ENCODE measurements at places on chromosomes 11 and 22. TPM values are rescaled to one million over a fixed set of nuclear protein-coding genes. Genes with fewer than 3 reads are reported as not detected.

OR52I2 gene
- not detected for total RNA-seq

DNA sequence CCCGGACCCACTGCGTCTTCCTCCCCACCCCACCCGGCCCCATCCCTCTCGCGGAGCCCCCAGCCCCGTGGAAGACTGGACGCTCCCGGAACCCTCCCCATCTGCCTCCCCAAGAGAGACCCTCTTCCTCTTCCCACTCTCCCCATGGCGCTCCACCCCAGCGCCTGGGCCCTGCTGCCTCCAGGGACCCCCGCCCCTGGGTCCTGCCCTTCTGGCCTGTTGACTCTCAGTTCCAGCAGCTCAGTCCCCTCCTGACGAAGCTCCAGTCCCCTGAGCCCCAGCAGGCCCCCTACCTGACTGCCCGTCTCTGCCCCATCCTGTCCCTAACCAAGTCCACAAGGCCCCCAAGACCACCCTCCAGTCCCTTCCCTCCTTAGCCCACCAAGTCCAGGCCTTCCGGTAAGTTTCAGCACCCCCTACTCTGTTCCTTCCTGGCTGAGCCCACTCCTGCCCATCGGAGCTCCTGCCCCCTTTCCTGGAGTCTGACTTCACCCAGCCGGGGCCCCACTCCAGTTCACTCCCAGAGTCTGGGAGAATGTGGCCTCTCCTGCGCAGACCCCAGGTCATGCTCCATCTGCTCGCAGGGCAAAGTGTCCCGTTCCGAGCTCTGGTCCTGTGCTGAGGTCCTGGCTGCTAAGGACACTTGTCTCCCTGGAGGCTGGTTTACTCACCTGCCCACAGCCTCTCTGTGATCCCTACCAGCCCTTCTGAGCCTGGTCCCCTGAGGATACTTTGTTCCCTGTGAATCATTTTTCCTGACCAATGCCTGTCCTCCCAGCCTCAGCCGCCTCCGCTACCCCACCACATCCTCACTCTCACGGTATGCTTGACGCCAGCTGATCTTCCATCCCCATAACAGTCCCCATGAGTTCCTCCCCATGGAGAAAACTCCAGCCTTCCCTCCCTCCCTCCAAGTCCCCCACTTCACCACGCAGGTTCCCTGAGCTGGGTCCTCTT, 722 bp downstream of the IFITM10 start:
- peak; percentile 96 for DNase-seq

DNA sequence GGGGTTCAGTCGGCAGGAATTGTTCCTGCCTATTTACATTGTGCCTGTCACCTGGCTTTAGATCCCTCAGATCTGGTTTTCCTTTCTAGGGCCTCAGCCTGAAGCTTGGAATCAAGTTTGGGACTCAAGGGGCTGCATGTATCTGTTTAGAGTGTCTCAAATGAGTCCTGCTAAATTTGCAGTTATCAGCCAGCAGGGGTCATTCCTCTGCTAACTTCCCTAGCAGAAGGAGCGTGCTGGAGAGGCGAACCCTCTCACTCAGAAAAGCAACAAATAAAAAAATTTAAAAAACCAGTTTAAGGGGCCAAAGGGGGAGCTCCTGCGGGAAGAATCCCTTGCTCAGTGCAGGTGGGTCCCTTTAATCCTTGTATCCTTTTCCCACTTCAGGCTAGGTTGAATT, 1220.2 kb downstream of the JRKL start:
- DNase-seq: no peak

DDT gene
- 133 TPM for total RNA-seq

TBCEL gene
- 13.8 TPM for total RNA-seq

- DNase-seq: peak; percentile 98
These were observed 103.8 kb downstream of the FAM168A start for GRCh38 chr11:73493956-73494598.

KBTBD4 gene
- total RNA-seq: 26.0 TPM

GRCh38 chr11:66857234-66857926, 516 bp downstream of the LRFN4 start:
- no peak for DNase-seq

PIH1D2 gene
- 1.9 TPM for total RNA-seq

- peak; percentile 12 for DNase-seq
These were observed 120.4 kb upstream of the TTC12 start for GRCh38 chr11:113193946-113194345.

KCNJ1 gene
- not detected for total RNA-seq

DNA sequence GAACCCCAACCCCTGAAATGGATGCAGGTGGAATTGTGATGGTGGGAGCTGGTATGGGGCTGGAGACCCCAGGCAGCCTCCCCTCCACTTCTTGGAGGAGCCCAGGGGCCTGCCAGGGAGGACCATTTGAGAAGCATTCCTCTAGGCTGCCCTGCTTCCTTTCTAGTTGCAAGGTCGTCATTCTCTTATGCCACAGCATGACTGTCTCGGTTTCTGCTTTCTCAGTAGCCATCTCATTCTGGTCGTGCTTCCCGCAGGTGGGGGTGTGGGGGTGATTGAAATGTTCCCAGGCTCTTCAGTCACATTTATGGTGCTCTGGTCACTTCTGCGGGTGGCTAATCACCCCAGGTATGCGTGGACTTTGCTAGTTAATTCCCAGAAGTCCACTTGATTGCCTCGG, 223.7 kb upstream of the TBCEL start:
- DNase-seq: peak; percentile 19

GRCh38 chr22:17402293-17402692, 33.0 kb downstream of the CECR2 start:
- no peak for DNase-seq

DNA sequence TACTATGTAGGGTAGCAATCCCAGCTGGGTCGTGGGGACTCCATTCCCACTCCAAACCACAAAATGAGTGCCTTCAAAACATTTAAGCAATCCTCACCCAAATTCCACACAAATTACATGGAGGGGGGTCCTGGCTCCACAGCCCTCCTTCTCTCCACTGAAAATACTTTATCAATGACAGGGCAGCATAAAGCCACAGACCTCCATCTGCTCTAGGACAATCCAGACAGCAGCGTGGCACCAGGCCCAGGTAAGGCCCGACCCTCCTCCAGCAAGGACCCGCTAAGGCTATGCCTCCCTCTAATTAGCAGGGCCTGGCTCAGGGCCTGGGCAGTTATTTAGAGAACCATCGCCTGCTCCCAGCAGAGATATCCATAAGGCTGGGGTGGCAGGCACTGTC, at the start of gene PANX3:
Gene PANX3, plus strand, starts transcription at position 365 of the 400 bp plus-strand sequence. CDS start 129 bp downstream, outside the sequence.
- no peak for DNase-seq

ART1 gene
- not detected for total RNA-seq

- no peak for DNase-seq
These were observed 3.2 kb upstream of the PTDSS2 start for GRCh38 chr11:446891-447290.

- peak; percentile 8 for DNase-seq
These were observed 139.0 kb downstream of the UVRAG start for GRCh38 chr11:75954039-75954438.

DNA sequence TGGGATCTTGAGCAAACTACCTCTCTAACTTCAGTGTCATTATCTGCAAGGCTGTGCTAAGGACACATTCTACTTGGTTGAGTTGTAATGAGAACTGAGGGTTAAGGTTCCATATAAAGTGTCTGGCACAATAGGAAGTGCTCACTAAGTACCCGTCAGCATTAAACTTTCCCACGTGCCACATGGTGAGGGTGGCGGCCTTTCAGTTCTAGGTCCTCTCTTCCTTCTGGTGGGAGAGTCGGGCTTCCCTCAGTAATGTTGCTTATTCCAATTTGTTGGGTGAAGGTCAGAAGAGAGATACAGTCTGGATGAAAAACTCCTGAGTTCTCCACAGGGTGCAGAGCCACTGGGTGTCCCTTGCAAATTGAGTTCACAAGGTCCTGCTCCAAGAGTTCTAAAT, 4.6 kb upstream of the CD6 start:
- DNase-seq: no peak

DNA sequence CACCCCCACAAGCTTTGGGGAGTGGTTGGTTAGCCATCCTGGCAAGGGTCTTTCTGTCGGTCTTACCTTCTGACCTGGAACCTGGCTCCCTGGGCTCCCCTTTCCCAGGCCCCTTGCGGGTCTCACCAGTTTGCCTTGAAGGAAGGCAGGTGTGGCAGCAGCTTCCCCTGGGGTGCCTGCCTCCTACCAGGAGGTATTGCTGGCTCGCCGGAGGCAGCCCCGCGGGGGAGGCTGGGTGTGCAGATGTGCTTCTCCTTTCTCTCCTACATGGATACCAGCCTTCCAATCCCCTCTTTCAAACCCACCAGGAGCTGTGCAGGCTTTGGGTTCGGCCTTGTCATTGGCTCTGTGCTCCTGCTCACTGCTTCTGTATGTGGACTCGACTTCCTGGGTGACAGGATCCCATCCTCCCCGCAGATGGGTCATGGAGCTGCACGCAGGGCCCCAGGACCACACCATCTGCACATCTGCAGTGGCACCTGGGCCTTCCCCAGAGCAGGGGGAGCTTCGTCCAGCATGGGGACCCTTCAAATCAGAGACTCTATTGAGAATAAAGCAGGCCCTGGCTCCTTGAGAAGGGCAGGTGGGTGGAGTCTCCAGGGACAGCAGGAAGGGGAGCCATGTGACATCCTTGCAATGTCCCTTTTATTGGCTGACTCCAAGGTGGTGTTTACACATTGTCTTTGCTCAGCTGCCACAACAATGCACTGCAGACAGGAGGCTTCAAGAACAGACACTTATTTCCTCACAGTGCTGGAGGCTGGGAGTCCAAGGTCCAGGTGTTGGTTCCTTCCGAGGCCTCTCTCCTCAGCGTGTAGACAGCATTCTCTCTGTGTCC, 592.0 kb downstream of the BRD1 start:
- DNase-seq: no peak

GRCh38 chr11:8002676-8003075, 15.5 kb downstream of the EIF3F start:
- DNase-seq: no peak

- DNase-seq: peak; percentile 98
These were observed 560.8 kb downstream of the ETS1 start for GRCh38 chr11:128026596-128026995.

DNA sequence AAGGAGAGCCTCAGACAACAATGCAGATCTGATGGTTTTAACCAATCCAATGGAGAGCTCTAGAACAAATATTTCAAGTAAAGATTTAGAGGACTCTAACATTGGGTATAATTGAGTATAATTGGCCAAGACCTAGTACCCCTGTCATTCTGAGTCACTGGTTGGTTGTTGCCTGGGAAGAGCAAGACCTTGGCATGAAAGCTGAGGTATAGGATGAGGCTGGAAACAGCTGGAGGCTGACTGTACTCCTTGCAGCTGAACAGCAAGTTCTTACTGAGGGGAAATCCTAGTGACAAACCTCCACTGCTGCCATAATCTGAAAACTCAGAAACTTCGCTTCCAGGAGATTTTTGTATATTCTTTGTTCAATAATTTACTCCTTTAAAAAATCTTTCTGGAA, 54.3 kb upstream of the MUC15 start:
- no peak for DNase-seq

SNX32 gene
- total RNA-seq: not detected

DNA sequence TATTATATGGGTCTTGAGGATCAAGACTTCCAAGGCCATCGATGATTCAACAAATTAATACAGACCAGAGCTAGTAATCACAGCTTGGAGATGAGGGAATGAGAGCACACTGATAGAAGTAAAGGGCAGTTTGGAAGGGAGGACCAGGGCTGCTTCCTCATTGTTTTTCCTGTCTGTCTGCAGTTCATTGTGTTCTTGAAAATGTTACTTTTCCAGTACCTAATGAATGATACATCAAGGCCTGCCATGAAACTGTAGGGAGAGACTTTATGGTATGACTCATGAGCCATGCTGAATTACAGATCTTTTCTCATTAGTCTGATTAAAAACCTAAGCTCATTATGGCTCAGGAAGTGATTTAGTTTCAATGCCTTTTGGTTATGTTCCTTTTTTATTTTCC, 855.6 kb downstream of the KCNA4 start:
- peak; percentile 70 for DNase-seq

SERPIND1 gene
- total RNA-seq: not detected

KRTAP5-10 gene
- not detected for total RNA-seq
